ENCODE measurements at places on chromosomes 4 and X. TPM values are rescaled to one million over a fixed set of nuclear protein-coding genes. Genes with fewer than 3 reads are reported as not detected.
A peak's percentile ranks its signal among the peaks of the same experiment; 100 is the strongest.

DNA sequence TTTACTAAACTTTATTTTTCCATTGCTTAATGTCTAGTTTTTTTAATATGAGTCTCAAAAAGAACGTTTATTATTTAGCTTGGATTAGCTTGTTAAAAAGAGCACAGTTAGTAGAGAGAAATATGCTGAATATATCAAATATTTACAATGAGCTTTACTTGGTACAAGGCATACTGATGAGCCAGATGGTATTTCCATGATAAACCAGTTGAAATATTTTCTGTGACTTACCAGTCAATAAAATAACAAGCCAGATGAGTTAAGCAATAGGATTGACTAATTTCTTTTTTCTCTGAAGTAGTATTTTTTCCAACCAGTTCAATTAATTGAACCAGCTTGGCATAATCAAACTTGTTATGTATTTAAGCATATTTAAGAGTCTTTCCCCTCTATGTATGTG, 134.1 kb downstream of the KLHL34 start:
- H3K36me3 ChIP-seq, result no peaks in the 10 kb centered on the region
- no peak overlapping the region for H3K4me3 ChIP-seq
- no peaks in the 10 kb centered on the region for H3K4me1 ChIP-seq
- DNase-seq, result no peak

DNA sequence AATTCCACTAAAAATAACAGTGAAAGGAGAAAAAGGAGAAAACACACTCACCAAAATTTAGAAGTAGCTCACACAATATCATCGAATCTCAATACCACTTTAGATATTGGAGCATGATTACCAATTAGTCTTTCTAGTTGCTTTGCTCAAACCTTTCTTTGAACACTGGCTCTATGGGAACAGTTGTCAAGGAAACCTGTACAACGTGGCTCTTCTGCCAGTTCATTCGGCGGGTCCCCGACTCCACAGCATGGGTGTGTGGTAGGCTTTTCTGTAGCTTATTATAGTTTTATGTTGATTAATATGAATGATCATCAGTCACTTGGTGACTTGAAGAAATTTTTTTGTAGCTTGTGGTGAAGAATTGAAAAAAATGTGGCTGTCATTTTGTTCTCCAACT, 50.2 kb upstream of the TMEM150C start:
- H3K4me1 ChIP-seq, result no peaks in the 10 kb centered on the region
- no peak overlapping the region for H3K27ac ChIP-seq
- no peak for DNase-seq
- no peaks in the 10 kb centered on the region for H3K27me3 ChIP-seq

The NOX1 gene
- total RNA-seq, result not detected

The ETDB gene
- not detected for total RNA-seq

The FGF16 gene
- total RNA-seq, result not detected

DNA sequence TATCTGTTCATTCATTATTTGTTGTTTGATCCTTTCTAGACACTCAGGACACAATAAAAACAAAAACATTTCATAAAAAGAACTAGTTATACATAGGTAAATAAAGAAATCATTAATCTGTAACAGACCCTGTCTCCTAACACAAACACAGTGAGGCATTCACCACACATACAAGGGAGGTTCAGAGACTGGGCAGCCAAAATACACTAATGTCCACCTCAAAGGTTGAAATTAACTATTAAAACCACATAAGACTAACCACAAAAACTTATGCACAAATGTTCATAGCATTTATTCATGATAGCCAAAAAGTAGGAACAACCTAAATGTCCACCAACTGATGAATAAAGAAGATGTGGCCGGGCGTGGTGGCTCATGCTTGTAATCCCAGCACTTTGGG, 7.8 kb downstream of the PAPSS1 start:
- no peaks in the 10 kb centered on the region for H3K27me3 ChIP-seq
- H3K27ac ChIP-seq, result no peak overlapping the region
- no peak for DNase-seq

The ARMCX2 gene
- not detected for total RNA-seq

The CXCL9 gene
- total RNA-seq, result not detected

DNA sequence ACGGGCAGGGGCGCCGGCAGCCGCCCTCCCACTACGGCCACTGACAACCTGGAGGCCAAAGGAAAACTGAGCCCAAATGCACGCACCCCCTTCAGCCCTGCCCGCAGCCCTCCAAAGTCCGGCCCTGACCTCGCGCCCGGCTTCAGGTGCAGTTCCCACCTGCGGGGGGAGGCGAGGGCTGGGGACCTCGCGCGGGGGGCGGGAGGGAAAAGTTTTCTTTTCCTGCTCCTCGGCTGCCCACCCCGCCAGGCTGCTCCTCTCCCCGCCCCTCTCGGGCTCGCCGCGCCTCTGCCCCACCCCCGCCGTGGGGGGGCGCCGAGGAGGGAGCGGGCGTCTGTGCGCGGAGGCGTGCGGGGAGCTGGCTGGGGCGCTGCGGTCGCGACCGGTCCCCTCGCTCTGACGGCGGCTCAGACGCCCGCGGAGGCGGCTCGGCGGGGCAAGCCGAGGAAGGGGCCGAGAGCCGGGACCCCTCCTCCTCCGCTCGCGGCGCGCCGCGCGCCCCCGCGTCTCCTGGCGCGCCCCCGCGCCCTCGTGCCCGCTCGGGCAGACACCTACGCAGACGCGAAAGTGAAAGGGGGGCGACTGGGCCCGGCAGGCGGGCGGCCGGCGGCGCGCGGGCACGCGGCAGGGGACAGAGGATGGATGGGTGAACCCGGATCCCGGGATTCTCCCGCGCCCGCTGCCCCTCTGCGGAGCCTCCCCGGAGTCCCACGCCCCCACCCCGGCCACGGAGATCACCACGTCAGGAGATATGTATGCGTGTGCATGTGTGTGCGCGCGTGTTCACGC, 3.1 kb upstream of the NR3C2 start:
- H3K4me3 ChIP-seq, result peak overlapping the region; percentile 96
- H3K27ac ChIP-seq, result peak overlapping the region; percentile 71
- peak; percentile 66 for DNase-seq
- H3K4me1 ChIP-seq, result peaks cover 7% of the 10 kb centered on the region
- H3K36me3 ChIP-seq, result peaks cover 54% of the 10 kb centered on the region
- H3K27me3 ChIP-seq, result no peaks in the 10 kb centered on the region

DNA sequence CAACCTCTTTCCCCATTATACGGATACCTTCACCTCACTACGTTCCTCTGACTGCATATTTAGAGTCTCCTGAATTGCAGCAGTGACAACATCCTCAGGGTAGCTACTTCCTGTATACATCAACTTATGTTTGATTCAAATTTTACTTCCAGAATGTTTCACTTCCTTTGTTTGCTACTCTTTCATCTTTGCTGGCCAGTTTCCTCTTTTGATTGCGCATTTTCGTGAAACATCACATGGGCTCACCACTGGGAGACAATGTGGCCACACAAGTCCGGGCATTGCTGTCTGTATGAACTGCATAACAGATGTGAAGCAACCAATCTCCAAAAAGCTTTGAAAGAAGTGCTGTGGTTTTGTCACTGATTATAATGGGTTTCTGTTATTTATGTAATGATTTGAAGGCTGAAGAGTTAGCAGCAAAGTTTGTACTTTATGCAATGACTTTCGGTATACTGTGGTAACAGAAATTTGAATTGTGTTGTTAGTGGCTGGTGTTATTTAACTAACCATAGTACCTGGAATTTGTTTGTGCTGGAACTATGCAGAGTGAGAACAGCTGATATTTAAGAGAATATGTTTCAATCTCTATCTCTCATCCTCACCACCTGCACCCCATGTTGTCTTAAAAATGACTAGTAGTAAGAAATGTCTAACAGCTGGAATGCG, 7.4 kb downstream of the SNCA start:
- H3K27ac ChIP-seq, result no peak overlapping the region
- DNase-seq, result no peak
- H3K36me3 ChIP-seq, result peaks cover 5% of the 10 kb centered on the region
- no peak overlapping the region for H3K4me3 ChIP-seq
- H3K4me1 ChIP-seq, result no peaks in the 10 kb centered on the region
- no peaks in the 10 kb centered on the region for H3K27me3 ChIP-seq

- H3K36me3 ChIP-seq, result no peaks in the 10 kb centered on the region
- H3K4me1 ChIP-seq, result no peaks in the 10 kb centered on the region
- H3K4me3 ChIP-seq, result no peak within 1 kb of the TSS
- no peaks in the 10 kb centered on the region for H3K27me3 ChIP-seq
- DNase-seq, result no peak
- H3K27ac ChIP-seq, result no peak within 1 kb of the TSS
Measured at GRCh38 chr4:103719830-103720207, at the start of gene TACR3. Gene TACR3, minus strand, starts transcription at chr4:103719985. Its CDS starts 310 bp downstream, at chr4:103719675.

DNA sequence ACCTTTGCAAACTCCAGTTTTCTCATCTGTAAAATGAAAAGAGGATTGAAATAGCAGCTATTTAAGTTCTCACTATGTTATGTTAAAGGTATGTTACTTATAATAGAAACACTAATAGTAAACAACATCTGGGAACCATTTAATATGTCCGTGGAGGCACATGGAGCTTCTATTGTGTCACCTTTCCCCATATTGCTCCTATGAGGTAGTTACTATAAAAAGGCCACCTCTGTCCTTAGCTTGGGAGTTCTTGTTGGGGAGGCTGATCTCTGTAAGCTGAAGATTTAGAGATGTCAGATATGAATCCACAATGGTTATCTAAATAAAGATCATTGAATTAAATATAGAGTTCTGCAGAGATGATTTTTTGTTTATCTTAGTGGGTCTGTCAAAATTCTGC, 125.2 kb downstream of the FHIP1A start:
- H3K36me3 ChIP-seq, result peaks cover 4% of the 10 kb centered on the region
- no peak overlapping the region for H3K27ac ChIP-seq
- DNase-seq, result no peak
- H3K4me3 ChIP-seq, result no peak overlapping the region

The RAB41 gene
- total RNA-seq, result not detected

- H3K27me3 ChIP-seq, result no peaks in the 10 kb centered on the region
- no peaks in the 10 kb centered on the region for H3K36me3 ChIP-seq
- no peak overlapping the region for H3K27ac ChIP-seq
- no peaks in the 10 kb centered on the region for H3K4me1 ChIP-seq
Measured at GRCh38 chrX:1909419-1910206, 294.8 kb downstream of the ASMT start.

The GAR1 gene
- total RNA-seq, result 20.8 TPM

The DOK7 gene
- 2.7 TPM for total RNA-seq

The AFP gene
- total RNA-seq, result 0.24 TPM

The ADH1A gene
- not detected for total RNA-seq

- no peaks in the 10 kb centered on the region for H3K27me3 ChIP-seq
- no peak overlapping the region for H3K4me3 ChIP-seq
- no peak overlapping the region for H3K27ac ChIP-seq
- no peaks in the 10 kb centered on the region for H3K4me1 ChIP-seq
Measured at GRCh38 chrX:142671036-142671435, 354.7 kb upstream of the SPANXN4 start.

GRCh38 chr4:54661686-54662085, 3.9 kb downstream of the KIT start:
- H3K4me3 ChIP-seq, result no peak overlapping the region
- no peak for DNase-seq
- H3K27ac ChIP-seq, result no peak overlapping the region
- peaks cover 16% of the 10 kb centered on the region for H3K36me3 ChIP-seq
- peaks cover 23% of the 10 kb centered on the region for H3K27me3 ChIP-seq

DNA sequence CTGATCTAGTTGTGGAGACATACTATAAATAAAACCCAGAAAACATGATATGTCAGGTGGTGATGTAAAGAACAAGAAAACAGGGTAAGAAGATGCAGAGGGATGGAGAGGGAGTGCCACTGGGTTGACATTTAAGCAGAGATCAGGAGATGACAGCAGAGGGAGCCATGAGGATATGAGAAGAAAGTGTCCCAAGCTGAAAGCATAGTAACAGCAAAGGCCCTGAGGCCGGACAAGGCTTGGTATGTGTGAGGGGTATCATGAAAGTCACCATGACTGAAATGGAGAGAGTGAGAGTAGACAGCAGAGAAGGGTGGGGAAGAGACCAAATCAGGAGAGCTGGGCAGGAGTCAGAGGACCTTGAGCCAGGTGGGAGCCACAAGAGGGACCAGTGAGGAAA, 3.4 kb downstream of the GPKOW start:
- DNase-seq, result peak; percentile 7
- H3K27me3 ChIP-seq, result no peaks in the 10 kb centered on the region
- peak overlapping the region; percentile 45 for H3K27ac ChIP-seq
- peaks cover 28% of the 10 kb centered on the region for H3K4me1 ChIP-seq
- no peak overlapping the region for H3K4me3 ChIP-seq
- H3K36me3 ChIP-seq, result peaks cover 45% of the 10 kb centered on the region

DNA sequence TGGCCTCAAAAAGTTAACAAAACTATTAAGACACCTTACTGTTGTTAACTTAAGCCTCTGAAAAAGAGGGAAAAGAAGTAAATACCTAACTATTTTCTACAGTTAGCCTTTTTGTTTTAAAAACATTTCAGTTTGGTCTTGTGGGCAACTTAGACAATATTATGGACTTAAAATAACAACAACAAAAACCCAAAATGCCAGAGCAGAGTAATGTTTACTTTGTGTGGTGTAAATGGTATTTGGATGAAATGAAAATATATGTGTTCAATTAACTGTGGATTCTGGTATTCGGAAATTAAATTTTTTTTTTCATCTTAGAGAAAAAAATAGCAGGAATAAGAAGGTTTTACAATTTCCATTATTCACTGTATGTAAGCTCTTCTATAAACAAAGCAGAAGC, 79.6 kb upstream of the NPNT start:
- no peaks in the 10 kb centered on the region for H3K36me3 ChIP-seq
- no peak for DNase-seq
- H3K4me1 ChIP-seq, result no peaks in the 10 kb centered on the region
- H3K27ac ChIP-seq, result no peak overlapping the region
- no peaks in the 10 kb centered on the region for H3K27me3 ChIP-seq
- H3K4me3 ChIP-seq, result no peak overlapping the region

The RASGEF1B gene
- total RNA-seq, result 36.3 TPM

DNA sequence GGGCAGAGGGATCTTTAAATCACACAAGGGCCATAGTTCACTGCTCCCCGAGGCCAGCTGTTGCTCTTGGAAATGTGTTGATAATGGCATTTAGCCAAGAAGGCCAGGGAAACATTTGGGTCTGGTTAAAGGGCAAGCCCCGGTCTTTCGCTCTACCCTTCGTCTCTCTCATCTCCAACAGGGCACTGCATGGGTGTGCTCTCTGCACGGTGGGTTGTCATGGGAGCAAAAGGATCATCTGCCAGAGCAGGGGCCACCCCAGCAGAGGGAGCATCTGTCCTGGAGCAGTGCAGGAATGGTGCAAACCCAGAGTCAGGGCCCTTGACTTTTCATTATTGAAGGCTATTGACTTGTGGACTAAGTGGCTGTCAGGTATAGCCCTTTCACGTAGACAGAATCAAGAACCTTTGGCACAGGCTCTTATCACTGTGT, 22.7 kb upstream of the PGRMC2 start:
- H3K36me3 ChIP-seq, result peaks cover 10% of the 10 kb centered on the region
- no peak overlapping the region for H3K4me3 ChIP-seq
- H3K27ac ChIP-seq, result no peak overlapping the region
- H3K4me1 ChIP-seq, result peaks cover 24% of the 10 kb centered on the region
- H3K27me3 ChIP-seq, result no peaks in the 10 kb centered on the region

The IL13RA2 gene
- total RNA-seq, result not detected

The SLC9A6 gene
- 19.7 TPM for total RNA-seq

DNA sequence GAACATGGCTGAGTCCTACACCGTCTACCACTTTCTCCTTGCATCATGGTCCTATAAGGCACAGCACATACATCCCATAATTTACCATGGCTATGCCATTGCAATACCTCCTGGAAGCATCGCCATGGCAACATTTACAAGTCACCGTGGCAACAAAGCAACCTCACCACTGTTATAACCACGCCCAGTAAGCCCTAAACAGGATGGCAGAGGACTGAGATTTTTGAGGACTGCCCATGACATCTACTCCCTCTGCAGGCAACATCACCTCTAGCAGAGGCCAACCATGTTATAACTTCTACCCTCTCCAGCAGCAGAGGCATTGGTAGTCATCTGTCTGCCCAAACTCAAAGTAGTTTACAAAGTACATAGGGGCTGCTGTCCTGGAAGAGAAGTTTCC, 29.7 kb downstream of the BCOR start:
- H3K4me3 ChIP-seq, result no peak overlapping the region
- peak overlapping the region; percentile 17 for H3K27ac ChIP-seq
- no peaks in the 10 kb centered on the region for H3K27me3 ChIP-seq

The GAGE12H gene
- total RNA-seq, result not detected

Data from Calu3 (cell line).